ENCODE measurements at places on chromosomes 11 and 22.

GRCh38 chr11:58133309-58134076, 8.2 kb upstream of the OR9I1 start:
- no peak for DNase-seq

DNA sequence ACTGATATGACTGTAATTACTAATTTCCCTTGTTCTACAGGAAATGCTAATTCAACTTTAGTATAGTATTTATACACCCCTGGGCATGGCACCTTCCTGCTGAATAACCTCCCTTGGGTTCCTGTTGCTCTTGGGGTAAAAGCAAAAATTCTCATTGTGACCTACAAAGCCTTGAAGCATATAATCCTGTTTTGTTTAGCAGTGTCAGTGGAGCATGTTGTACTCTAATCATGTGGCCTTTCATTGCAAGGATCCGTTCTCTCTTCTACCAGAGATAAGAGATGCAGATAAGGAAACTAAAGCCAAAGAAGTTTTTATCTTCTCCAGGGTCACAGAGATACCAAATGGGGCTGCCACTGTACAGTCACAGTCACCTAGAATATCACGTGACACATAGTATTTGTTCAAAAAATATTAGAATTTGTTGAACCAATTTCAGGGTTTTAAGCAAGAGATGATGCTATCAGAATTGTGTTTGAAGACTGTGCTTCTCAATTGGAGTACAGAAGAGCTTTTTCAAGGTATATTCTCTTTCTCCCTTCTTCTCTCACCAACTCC, 25.1 kb downstream of the CSRP3 start:
- no peak for DNase-seq

DNA sequence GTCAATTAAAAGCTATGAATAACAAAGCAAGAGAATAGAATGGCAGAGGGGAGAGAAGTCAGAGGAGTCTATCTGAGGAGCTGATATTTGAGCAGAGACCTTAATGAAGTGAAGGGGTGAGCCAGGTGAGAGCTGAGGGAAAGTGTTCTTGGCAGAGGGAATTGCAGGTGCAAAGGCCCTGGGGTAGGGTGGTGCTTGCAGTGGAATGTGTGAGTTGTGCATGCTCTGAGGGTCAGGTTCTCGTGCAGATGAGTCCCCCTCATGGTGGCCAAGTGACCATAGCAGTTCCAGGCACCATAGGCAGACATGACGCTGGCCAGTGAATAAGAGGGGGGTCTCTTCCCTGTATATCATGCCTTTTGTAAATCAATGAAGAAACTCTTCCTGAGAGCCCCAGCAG, 58.9 kb upstream of the ALX4 start:
- no peak for DNase-seq

DNA sequence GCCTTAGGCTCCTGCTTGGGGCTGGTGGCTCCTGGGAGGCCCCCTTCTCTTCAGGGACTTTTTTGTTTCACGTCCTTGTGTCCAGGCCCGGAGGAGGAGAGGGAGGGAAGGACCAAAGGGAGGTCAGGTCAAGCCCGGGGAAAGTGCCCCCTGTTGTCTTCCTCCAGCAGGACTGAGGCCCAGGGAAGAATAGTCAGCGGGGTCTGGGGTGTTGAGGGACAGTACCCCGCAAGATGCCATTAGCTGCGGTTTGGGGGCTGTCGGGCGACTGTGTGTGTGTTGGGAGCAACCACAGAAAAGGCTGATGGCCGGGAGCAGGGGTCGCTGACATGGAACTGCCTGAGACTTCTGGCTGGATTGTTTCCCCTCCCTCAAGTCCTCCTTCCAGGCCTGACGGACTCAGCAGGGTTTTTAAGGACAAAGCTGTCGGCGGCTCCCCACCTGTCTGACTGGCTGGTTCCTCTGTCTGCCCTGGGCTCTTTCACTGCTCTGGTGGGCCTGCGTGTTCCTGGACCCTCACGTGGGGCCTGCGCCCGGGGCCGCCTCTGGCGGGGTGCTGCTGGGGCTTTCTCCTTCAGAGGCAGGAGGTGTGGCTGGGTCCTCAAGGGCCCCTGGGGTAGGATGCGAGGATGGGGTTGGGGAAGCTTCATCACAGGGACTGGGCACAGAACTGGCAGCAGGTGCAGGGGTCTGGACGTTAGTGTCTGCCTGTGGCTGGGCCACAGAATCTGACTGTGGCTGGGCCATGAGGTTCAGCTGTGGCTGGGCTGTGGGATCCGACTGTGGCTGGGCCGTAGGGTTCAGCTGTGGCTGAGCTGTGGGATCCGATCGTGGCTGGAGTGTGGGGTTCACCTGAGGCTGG, 1.5 kb downstream of the GPR152 start:
- no peak for DNase-seq

GRCh38 chr11:64020976-64021756, 14.6 kb upstream of the FLRT1 start:
- no peak for DNase-seq

Data from IMR-90 (cell line).